ENCODE measurements at places on chromosomes 1 and 21. TPM values are rescaled to one million over a fixed set of nuclear protein-coding genes. Genes with fewer than 3 reads are reported as not detected.

ZFP69B gene
- 5.8 TPM for total RNA-seq

OR2W3 gene
- 0.97 TPM for total RNA-seq

ARHGAP29 gene
- total RNA-seq, result 50.3 TPM

FAM72A gene
- 2.3 TPM for total RNA-seq

RAVER2 gene
- 9.1 TPM for total RNA-seq

VSIG8 gene
- total RNA-seq, result not detected

CBS gene
- total RNA-seq, result 92.4 TPM

NTNG1 gene
- total RNA-seq, result 2.9 TPM

PDC gene
- total RNA-seq, result not detected

OR2T33 gene
- total RNA-seq, result not detected

FMN2 gene
- total RNA-seq, result 35.0 TPM

AGMAT gene
- total RNA-seq, result 2.6 TPM

TMOD4 gene
- not detected for total RNA-seq

CACNA1S gene
- total RNA-seq, result not detected

MYOC gene
- not detected for total RNA-seq

LRRC53 gene
- not detected for total RNA-seq

RNF186 gene
- total RNA-seq, result not detected

SESN2 gene
- total RNA-seq, result 13.4 TPM

RGSL1 gene
- not detected for total RNA-seq

KCNJ9 gene
- total RNA-seq, result not detected

CATSPERE gene
- 1.7 TPM for total RNA-seq

CD53 gene
- total RNA-seq, result not detected

ANKRD34A gene
- 1.6 TPM for total RNA-seq

CXADR gene
- total RNA-seq, result 0.32 TPM

LRRN2 gene
- total RNA-seq, result under 0.01 TPM

C1orf94 gene
- not detected for total RNA-seq

CFAP141 gene
- not detected for total RNA-seq

SERPINC1 gene
- total RNA-seq, result not detected

PSRC1 gene
- total RNA-seq, result 23.3 TPM

GBP7 gene
- not detected for total RNA-seq

NIPAL3 gene
- total RNA-seq, result 38.3 TPM

TGFB2 gene
- 28.0 TPM for total RNA-seq

CCDC185 gene
- total RNA-seq, result not detected

UBASH3A gene
- not detected for total RNA-seq

ITLN2 gene
- not detected for total RNA-seq

ZSWIM5 gene
- total RNA-seq, result 2.3 TPM

CR2 gene
- total RNA-seq, result not detected

CYP4X1 gene
- not detected for total RNA-seq

HSPG2 gene
- 166 TPM for total RNA-seq

CRYAA gene
- not detected for total RNA-seq

IPP gene
- total RNA-seq, result 9.0 TPM

GNG4 gene
- total RNA-seq, result 7.3 TPM

RAD54L gene
- total RNA-seq, result 2.6 TPM

FCRLB gene
- total RNA-seq, result 2.9 TPM

WNT3A gene
- not detected for total RNA-seq

TNFSF4 gene
- 127 TPM for total RNA-seq
